AG04449 (cell line): ENCODE measurements at places on chromosomes 1 and 21.

- DNase-seq, result no peak
These were observed 4.4 kb upstream of the TOMM20 start for GRCh38 chr1:235133086-235133485.

GRCh38 chr21:14321042-14321441 is 61.9 kb downstream of the HSPA13 start:
- DNase-seq, result no peak

DNA sequence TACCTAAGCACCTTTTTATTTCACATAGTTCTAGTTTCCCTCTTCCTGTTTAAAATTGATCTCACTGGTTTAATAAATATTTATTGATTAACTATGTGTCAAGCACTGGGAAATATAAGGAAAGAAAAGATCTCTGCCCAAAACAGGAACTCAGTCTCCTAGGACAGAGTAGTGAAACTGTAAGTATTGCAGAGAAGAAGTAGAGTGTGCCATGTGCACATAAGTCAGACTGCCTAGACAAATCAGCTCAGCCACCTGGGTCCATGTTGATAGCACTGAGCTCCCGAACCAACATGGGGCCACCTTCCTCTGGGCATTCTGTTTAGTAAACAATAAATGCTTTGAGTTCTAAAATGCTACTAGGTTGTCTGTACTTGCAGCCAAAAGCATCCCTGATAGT is 9.8 kb upstream of the SSX2IP start:
- DNase-seq, result no peak

- no peak for DNase-seq
These were observed 932 bp downstream of the RPF1 start for GRCh38 chr1:84479998-84480397.

DNA sequence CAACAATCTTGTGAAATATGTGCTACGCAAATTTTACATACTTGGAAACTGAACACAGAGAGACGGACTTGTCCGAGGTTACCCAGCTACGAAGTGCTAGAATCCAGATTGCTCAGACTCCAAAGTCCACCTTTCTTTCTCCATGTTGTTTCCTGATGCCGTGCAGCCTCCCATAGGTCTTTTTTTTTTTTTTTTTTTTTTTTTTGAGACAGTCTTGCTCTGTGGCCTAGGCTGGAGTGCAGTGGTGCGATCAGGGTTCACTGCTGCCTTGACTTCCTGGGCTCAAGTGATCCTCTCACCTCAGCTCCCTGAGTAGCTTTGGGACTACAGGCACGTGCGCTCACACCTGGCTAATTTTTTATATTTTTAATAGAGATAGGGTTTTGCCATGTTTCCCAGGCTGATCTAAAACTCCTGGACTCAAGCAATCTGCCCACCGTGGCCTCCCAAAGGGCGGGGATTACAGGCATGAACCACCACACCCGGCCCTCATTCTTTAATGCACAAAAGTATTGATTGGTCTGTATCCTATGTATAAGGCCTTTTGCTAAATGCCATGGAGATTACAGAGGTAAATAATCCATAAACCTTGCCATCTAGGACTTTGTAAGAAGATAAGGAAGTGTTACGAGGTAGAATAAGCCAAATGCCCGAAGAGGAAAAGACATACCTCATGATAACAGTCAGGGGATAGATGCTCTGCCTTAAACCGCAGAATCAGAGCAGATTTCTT is 92.8 kb downstream of the C1orf21 start:
- no peak for DNase-seq

GRCh38 chr1:56849750-56850149 is 4.8 kb upstream of the C8A start:
- DNase-seq, result no peak

DNA sequence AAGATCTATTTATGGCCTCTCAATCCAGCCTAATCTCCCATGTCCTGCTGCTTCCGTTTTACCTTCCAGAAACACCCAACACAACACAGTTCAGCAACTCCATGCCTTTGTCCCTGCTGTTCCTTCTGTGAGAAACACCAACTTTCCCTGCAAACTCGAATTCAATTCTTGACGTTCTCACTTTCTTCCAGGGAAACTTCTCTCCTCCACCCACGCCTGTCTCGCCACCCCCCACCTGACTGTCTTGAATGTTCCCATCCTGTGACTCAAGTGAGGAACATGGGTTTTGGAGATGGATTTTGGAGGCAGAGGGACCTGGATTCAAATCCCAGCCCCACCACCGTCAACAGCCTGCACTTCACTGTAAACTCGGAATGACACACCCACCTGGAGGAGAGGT is 44.8 kb downstream of the GRHL3 start:
- no peak for DNase-seq

- DNase-seq, result peak; percentile 50
These were observed 107.2 kb downstream of the AKT3 start for GRCh38 chr1:243742819-243743218.
